ENCODE measurements at places on chromosomes 1 and 21.

- no peak for DNase-seq
Observed at GRCh38 chr1:184461321-184461720, 74.5 kb downstream of the C1orf21 start.

GRCh38 chr1:155175927-155176371 is 2.3 kb downstream of the TRIM46 start:
- no peak for DNase-seq

GRCh38 chr21:43758111-43758641 is 17.9 kb downstream of the CSTB start:
- DNase-seq: no peak

- DNase-seq: no peak
Observed at GRCh38 chr1:208093046-208093445, 151.1 kb downstream of the PLXNA2 start.

Measured in stimulated activated CD4-positive, alpha-beta T cell treated with anti-CD3 and anti-CD28 coated beads, Interleukin-15, amount 100 ng/mL, for 1 hour (primary cell).